Stimulated activated CD4-positive, alpha-beta T cell treated with anti-CD3 and anti-CD28 coated beads, Interleukin-2, amount 100 ng/mL, for 24 hours (primary cell): ENCODE measurements at places on chromosomes 16 and 17.

GRCh38 chr17:65409381-65409780 is 152.1 kb downstream of the AXIN2 start:
- DNase-seq, result no peak

- DNase-seq, result no peak
Measured at GRCh38 chr16:75038036-75038858, 39.4 kb downstream of the ZNRF1 start.

DNA sequence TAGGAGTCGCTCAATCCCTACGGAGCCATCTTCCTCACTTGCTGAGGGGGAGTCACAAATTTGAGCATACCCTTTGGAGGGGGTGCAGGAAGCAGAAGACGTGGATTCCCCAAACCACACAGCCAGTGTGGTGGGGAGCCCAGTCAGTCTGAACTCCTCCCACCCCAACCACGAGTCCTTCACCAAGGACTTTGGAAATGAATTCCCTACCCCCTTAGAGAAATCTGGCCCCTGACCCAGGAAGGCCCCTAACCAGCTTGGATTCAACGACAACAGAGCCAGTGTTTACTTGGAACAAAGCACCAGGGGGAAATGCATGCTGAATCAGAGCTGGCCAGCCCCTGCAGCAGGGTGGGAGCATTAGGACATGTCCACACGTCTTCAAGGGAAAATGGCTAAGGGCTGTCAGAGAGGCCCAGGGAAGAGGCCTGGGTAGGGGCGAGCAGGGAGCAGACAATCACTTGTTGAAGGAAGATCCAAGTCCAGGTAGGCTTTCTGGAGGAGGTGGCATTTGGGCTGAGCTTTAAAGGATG is 5.5 kb upstream of the TMEM92 start:
- DNase-seq, result no peak

GRCh38 chr16:87395181-87395842 is 3.2 kb downstream of the MAP1LC3B start:
- DNase-seq, result no peak

DNA sequence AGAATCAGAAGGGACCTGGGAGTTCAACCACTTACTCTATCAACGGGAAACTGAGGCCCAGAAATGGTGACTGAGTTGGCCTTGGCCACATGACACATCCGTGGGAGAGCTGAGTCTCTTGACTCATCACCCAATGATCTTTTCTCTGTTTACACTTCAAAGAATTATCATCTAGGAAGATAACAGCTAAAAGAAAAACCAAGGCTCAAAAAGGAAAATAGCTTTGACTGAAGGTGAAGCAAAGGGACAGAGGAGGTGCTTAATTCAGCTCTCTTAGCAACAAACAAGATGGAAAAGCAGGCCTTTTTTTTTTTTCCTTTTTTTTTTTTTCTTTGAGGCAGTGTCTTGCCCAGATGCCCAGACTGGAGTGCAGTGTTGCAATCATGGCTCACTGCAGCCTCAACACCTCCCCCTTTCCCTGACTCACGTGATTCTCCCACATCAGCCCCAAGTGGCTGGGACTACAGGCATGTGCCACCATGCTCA is 16.7 kb downstream of the ERCC4 start:
- DNase-seq, result no peak

- no peak for DNase-seq
Measured at GRCh38 chr17:80449930-80450576, 26.4 kb downstream of the NPTX1 start.

DNA sequence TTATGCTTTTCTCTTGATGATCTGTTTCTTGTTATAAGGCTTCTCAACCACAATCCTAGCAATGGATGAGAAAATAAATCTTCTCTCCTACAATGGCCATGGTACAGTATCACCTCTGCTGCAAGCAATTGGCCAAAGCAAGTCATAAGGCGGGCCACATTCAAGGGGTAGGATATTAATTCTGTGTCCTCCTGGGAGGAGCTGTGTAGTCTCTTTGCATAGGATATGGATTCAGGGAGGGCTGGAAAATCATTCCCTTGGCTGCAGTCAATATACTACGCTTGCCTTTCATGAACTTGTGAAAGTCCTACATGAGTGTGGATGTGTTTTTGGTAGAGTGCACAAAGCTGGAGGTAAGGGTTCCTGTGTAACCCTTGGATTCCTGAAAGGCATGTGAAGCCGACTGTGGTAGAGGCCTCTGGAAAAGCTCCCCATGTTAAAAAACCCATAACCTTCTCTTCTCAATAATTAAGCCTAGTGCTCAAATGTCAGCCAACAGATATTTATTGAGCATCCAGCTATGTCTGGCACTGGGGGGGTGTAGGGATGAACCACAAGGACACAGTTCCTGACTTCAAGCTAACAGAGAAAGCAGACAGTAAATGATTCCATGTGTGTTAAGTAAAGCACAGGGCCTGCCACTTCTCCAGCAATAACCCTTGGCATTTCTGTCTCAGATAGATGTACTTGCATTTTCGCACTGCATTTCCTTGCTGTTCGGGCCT is 147.6 kb upstream of the HS3ST3A1 start:
- no peak for DNase-seq

DNA sequence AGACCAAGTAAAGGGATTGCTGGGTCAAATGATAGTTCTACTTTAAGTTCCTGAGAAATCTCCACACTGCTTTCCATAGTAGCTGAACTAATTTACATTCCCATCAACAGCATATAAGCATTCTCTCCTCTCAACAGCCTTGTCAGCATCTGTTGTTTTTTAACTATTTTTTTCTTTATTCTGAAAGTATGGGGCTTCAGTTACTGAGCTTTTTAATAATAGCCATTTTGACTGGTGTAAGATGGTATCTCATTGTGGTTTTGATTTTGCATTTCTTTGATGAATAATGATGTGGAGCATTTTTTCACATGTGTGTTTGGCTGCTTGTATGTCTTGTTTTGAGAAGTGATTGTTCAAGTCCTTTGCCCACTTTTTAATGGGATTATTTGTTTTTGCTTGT is 2.5 kb downstream of the KRTAP2-2 start:
- DNase-seq, result no peak

DNA sequence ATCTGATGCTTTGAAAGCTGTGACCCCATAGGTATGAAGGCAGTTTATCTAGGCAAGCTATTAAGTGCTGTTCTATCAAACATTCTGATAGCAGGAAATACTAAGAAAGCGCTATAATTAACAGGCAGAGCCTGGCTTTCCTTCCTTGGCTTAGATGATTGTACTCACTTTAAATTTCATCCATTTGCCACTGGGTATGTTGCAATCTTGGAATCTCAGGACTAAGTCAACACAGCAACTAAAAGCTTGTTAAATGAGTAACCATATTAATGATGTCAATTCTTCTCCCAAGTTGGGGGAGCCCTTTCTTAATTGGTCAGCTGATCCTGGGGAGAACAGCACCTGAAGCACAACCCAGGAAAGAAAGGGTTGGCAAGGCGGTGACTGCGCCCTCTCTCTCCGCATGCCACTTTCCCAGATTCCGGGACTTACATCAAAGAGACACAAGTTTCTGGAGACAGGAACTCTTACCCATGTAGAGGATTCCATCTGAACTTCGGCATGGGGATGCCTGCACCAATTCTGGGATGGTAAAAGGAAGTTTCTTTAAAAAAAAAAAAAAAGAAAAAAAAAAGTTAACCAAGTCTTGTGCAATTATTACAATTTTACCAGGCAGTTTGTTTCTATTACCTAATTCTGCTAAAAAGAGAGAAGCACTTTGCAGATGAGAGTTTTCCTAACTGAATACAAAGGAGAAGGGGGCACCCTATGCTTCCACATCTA is 54.4 kb upstream of the ICAM2 start:
- no peak for DNase-seq

- no peak for DNase-seq
Measured at GRCh38 chr17:81395600-81396277, 482 bp downstream of the BAHCC1 start.

DNA sequence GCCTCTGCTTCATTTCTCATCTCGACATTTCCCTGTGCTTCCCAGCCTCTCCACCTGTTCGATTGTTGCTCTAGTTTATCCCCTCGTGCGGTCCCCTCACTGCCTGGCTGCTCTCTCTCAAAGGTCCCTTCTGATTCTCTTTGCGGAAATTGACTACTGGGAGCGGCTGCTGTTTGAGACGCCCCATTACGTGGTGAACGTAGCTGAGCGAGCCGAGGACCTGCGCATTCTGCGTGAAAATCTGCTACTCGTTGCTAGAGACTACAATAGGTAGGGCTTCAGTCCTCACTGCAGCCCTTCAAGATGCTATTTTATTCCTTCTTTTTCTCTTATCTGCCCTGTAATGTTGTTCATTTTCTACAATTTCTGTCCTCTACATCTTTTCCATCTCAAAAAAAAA is 39.4 kb downstream of the DNAH2 start:
- DNase-seq, result no peak

- DNase-seq, result no peak
Measured at GRCh38 chr17:73013301-73013700, 79.2 kb downstream of the SLC39A11 start.

DNA sequence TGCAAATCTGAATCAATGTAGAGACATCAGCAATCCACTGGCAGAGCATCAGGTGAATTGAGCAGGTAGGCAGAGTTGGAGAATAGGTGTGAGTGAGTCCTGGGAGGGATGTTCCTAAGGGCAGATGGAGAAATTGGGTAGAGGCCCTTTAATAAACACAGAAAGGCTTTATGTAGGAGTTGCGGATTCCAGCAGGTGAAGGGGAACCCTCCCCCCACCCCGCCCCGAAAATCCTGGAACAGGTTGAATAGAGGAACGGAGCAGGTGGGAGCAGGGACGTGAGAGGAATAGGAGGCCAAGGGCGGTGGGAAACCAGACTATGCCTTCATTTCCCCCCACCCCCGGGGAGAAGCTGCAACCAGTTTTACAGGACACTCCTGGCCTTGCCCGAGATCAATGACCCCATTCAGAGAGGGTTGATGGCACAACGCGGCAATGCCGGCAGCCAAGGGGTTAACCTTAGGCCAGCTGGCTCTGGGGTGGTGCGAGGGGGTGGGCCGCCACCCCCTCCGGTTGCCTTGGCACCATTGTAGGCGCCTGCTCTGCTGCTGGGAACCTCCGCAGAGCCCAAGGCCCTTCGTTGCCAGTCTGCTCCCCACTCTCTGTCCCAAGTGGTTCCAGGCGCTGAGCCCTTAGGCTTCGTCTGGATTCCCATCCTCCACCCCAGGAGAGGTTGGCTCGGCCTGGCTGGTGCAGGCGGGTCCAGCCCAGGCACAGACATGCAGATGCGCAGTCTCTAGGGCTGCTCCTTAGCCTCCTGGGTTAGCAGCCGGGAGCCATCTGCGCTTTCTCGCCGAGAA is 814 bp upstream of the RUNDC3A start:
- no peak for DNase-seq

GRCh38 chr17:4553669-4554068 is 1.5 kb downstream of the MYBBP1A start:
- no peak for DNase-seq

DNA sequence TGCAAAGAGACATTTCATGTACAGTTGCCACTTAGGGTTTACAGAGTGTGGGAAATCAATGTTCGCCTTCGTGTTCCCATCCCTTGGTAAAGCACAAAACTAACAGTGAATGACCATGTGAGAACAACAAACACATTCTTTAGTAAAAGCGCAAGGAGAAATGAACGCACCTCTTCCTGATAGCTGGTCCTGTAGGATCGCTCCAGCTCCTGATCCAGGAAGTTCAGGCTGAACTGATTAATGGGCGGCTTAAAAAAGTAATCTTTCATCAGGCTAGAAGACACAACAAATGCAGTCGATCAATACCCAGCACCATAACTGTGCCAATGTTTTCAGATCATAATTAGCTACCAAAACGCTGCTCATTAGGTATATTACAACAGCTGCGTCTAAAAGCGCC is 108.3 kb upstream of the CREBBP start:
- DNase-seq, result no peak

DNA sequence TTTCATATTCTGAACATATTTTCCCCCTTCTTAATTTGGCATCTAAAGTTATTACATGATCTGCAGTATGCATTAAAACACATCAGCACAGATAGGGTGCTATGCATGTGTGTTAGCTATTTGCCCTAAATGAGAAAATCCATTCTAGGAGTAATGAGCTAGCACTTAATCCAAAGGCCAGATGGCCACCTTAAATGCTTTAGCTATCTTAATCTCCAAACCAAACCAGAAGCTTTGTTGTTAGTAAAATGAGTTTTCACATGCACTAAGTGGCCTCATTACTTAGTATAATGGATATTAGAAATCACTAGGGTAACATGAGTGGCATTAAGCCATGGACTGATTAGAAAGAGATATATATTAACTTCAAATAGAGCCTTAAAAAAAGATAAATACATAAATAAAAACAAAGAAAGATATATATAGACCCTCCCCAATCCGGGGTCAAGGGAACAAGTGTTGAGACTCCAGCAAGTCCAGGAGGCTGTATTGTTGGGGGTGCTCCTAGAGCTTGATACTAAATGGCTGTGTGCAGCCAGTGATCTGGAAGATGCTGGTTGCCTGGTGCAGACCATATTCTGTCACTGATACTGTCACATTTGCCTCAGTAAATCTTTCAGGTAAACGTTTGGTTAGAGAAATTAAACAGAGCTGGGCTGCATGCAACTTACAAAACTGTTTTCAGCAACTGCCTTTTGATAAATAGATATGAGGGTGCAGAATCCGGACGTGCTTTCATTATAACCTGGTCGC is 67.3 kb downstream of the MYH10 start:
- DNase-seq, result no peak

- DNase-seq, result no peak
Measured at GRCh38 chr16:25269879-25270278, 12.2 kb upstream of the ZKSCAN2 start.

DNA sequence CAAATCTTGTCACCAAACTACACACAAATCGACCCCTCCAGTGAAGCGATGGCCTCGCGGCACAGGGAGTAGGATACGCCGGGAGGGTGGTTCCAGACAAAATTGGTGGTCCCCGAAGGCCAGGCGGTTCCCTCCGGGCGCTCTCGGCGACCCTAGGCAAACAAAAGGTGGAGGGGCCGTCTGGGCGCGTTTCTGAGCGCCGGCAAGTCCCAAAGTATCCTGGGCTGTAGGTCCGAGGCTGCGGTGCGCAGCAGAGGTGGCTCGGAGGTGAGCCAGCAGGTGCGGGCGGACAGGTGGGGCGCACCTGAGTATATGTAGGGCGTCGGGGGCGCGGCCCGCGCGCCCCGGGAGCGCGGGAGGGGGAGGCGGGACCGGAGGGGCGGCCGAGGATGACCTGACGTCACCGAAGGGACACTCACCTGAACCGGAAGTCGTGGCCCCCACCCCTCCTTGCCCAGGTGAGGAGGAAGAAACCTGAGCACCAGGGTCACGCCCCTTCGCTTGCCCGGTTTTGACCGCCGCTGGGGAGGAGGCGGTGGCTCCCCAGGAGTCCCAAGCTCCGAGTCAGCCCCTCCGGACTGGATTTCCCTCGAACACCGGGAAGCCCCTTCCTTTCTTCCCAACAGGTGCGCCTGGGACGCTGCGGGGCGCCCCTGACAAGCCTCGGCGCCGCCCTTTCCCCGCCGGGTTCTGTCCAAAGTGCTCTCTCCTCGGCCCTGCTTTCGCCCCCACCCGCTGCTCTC is at the start of gene CLDN7:
CLDN7 (minus strand) TSS at position 287 of the 743 bp plus-strand sequence. CDS start 435 bp downstream, outside the sequence.
- DNase-seq, result no peak

- no peak for DNase-seq
Measured at GRCh38 chr17:83071365-83071764, 8.0 kb upstream of the METRNL start.

- peak; percentile 81 for DNase-seq
Measured at GRCh38 chr16:30472328-30472942, at the start of gene ITGAL. Gene ITGAL, plus strand, starts transcription at chr16:30472742. Its CDS starts 96 bp downstream, at chr16:30472838.
